AG09319 (cell line): ENCODE measurements at places on chromosomes 2 and 18.
A peak's percentile ranks its signal among the peaks of the same experiment; 100 is the strongest.

DNA sequence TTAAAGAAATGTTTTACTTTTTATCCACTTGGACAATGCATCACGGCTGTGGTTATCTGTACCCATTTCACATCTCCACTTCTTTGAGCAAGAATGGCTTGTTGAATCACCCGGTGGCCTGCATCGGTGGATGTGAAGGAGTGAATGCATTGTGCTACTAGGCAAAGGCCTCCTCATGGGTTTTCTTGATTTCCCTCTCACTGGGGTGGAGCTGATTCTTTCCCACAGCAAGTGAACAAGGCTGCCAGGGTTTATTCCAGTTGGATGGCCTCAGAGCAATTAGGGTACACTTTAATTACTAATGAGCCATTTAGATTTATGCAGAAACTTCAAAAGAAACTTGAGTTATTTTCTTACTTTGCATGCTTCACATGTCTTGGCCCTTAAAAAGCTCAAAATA lies 387.1 kb downstream of the RND3 start:
- no peak for DNase-seq

DNA sequence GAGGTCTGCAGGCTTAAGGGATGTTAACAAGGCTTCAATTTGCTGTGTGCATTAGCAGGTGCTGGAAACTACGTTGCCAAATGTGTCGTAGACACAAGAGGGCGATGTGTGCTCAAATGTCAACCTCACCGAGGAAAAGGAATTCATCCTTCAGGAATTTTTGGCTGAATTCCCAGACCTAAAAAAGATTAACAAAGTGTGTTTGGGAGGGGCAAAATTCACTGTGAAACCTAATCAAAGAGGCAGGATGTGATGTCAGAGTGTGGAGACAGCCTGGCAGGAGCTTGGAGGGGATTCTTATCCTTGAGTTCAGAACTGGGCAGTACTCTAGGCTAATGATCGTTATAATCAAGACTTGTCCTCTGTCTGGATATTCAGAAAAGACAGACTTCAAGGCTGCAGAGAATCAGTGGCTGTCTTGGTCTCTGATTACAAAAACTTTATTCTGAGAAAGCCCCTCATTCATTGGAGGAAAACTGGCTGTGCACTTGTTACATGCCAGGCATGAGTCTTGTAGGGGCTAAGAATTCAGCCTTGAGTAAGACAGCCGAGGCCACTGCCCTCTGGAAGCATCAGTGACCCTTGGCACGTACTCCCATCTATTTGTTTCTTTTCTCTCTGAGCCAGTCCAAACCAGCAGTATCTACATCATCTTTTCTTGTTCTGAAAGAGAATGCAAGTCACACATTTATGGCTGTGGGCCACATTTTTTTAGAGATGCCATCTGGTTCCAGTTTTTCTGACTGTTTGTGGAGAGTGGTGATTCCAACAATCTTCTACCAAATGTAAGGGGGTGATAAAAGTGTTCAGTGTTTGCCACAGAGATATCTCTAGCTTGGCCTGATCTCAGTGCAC lies 18.7 kb upstream of the SCYGR1 start:
- peak; percentile 96 for DNase-seq

- no peak for DNase-seq
Observed at GRCh38 chr18:53567929-53568574, 656.4 kb downstream of the MBD2 start.

DNA sequence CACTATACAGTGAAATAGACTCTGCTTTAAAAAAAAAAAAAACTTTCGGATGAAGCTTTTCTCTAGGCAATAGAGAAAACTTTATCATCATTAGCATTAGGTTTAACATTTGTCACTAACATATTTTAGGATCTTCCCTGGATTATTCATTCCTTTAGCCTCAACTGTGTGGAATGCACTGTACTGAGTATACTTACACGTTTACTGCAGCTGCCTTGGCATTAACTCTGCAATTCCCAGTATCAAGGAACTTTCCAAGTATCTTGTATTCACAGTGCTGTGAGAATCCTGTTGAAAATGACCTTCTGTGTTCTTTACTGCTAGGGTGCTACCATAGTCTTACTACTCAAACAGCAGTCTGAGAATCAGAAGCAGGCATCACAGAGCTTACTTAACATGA lies 328.2 kb upstream of the COL3A1 start:
- DNase-seq = no peak

GRCh38 chr18:78735131-78736014 lies 244.2 kb upstream of the SALL3 start:
- no peak for DNase-seq

- DNase-seq = no peak
Observed at GRCh38 chr2:129800686-129801085, 178.8 kb upstream of the RAB6C start.

DNA sequence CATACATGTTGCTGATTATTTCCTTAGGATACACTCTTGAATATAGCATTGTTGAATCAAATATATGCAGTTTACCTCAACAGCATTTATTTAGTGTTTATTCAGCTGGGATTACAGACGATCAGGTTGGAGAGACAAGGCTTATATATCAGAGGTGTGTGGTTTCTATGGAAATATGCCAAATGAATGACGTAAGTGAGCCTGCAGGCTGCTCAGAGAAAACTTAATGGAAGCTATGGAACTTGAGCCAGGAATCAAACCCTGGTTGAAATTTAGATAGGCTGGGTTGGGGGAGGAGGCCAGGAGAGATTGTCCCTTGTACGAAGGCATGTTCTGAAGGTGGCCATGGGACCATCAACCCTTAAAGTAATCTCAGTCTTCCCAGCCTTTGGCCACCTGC lies 79.5 kb downstream of the INPP4A start:
- DNase-seq = no peak

GRCh38 chr2:164742738-164743317 lies 98.8 kb downstream of the COBLL1 start:
- no peak for DNase-seq

DNA sequence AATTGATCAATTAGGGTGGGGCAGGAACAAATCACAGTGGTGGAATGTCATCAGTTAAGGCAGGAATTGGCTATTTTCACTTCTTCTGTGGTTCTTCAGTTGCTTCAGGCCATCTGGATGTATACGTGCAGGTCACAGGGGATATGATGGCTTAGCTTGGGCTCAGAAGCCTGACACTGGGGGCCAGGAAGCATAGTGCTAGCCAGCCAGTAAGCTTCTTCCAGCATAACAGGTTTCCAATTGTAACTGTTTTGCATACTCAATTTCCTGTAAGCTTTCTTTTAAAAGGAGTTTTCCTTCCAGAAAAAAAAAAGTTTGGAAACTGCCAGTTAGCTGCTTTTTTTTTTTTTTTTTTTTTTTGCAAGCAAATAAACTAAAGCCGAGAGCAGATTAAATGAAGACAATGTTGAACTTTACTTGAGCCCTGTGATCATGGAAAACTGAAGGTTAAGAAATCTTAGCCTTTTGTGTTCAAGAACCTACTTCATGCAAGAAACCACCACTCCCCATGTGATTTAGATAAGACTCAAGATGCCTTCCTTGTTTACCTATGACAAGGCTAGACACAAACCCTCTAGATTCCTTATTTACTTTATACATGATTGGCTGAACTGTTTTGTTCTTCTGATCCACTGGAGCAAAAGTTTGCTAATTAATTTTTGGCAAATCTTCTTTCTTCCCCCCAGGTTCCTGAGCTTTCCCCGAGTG lies 126.9 kb upstream of the LINC00305 start:
- DNase-seq = no peak

- no peak for DNase-seq
Observed at GRCh38 chr2:173300458-173300857, 54.2 kb upstream of the CDCA7 start.

DNA sequence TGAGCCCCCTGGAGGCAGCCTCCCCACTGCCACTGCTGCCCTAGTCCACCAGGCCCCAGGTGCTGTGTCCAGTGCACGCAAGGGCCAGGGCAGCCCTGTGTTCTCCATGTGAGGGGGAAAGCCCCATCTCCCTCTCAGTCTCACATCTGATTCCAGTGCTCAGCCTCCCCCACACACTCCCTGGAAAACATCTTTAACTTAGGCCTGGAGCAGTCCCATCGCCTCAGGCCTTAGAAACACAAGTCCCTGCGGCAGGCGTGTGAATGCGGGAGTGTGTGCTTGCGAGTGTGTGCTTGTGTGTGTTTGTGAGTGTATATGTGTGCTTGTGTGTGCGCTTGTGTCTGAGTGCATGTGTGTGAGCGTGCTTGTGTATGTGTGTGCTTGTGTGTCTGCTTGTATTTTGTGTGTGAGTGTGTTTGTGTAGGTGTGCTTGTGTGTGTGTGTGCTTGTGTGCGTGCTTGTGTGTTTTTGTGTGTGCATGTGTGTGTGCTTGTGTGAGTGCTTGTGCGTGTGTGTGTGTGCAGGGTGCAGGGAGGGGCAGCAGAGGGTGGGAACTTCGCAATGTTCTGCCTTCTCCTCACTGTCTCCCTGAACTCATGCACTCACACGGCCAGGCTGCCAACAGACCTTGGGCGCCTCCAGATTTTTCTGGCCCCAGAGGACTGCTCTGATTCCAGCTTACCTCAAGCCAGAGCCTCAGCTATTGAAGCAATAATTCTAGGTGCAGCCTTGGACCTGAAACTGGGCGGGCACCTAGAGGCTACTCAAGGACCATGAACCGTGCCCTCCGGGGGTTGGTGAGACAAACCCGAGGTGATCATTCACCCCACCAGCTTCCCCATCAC lies 139.6 kb downstream of the CABLES1 start:
- no peak for DNase-seq

- DNase-seq = no peak
Observed at GRCh38 chr2:222318712-222319585, 20.2 kb upstream of the PAX3 start.

DNA sequence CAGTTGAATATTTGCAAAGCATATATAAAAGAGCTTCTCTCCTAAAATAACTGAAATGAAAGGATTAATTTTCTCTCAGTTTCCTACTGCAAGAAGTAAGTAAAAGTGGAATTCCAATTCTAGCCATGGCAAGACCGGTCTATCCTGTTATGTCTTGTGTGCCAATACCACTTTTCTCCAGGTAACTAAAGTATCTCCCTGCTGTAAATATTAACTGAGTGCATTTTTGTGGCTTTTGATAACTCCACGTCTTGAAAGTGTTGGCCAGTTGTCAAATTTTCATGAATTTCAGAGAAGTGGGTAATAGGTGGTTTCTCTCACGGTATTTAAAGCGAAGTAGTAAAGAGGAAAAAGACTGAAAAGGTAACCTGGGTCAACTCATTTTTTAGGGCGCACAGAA lies 225.9 kb downstream of the NEDD4L start:
- DNase-seq = no peak

DNA sequence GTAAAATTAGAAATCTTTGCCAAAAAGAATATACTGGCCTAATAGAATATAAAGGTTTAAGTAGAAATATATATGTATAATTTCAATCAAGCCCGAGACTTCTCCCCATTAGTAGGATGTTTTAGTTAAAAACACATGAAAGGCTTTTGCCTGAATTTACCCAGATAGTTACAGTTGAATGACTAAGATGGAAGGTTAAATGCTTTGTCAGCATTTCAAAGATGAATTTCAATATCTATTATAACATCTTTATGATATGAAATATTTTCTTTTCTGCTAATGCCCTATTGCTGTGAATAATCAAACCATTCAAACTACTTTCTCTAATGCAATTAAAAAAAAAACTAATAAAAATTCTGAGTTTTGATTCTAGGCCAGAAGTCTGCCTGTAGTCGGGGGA lies 18.0 kb upstream of the ABCA12 start:
- DNase-seq = no peak

DNA sequence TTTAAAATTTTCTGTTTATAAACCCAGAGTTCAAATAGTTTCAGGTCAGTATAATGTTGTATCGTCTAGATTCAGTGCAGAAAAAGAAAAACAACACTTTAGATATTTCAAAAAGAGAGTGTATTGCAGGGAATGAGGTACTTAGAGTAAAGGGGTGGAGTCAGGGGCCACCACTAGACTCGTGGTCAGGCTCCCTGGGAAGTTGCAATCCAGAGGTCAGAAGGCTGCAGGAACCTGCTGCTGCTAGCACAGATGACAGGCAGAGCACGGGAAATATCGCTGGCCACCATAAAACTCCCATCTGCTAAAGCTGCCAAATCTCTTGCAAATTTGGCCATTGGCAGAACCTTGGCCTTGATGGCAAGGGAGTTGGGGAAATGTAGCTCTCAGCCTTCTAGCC lies 64.6 kb downstream of the THNSL2 start:
- no peak for DNase-seq

DNA sequence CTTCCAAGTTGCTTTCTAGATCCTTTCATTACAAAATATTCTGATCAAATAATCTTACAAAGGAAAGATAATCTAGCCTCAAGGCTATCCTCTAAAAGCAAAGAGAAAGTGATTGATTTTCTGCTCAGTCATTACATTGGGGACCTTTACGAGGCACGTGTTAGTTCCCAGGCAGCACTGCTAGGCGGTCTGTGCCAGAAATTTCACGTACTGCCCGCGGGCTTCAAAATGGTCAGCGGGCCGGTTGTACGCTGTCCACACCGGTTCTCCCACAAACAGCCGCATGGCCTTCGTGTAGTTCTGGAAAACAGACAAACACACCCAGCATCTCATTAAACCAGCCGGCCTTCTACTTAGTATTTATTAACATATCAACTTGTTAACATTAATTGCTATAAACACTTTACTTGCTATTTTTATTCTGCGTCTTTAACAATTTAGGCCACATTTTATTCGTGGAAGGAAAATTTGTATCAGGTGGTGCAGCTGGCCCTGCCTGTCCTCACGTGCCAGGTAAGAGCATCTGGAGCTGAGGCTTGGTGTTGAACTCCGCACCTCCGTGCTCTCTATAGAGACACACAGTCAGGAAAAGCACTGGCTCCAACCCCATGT lies 20.4 kb downstream of the ADI1 start:
- no peak for DNase-seq

GRCh38 chr2:66235428-66235827 lies 199.5 kb upstream of the MEIS1 start:
- DNase-seq = no peak

- DNase-seq = no peak
Observed at GRCh38 chr2:23637011-23637778, 252.2 kb downstream of the KLHL29 start.

GRCh38 chr2:167196461-167197252 lies 308.4 kb downstream of the XIRP2 start:
- no peak for DNase-seq

GRCh38 chr2:62765619-62766376 lies 60.3 kb downstream of the EHBP1 start:
- no peak for DNase-seq

GRCh38 chr2:6800553-6800952 lies 65.2 kb downstream of the CMPK2 start:
- DNase-seq = no peak

DNA sequence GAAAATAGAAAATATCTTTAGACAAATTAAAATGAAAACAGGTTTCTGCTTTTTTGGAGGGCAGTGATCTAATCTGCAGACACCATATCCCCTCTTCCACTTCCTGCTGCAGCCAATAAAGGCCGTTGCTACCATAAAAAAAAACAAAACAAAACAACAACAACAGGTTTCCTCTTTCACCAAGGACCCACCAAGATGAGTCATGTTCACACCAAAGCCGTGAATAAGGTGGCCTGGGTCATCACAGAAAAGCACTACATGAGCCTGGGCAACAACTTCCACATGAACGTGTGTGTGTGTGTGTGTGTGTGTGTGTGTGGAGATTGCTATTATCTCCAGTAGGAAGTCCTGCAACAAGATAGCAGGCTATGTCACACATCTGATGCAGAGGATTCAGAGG lies 24.8 kb upstream of the TFCP2L1 start:
- DNase-seq = no peak
